Anterior cingulate cortex (tissue), 58 donors: ENCODE measurements at places on chromosomes 13 and 19.

DNA sequence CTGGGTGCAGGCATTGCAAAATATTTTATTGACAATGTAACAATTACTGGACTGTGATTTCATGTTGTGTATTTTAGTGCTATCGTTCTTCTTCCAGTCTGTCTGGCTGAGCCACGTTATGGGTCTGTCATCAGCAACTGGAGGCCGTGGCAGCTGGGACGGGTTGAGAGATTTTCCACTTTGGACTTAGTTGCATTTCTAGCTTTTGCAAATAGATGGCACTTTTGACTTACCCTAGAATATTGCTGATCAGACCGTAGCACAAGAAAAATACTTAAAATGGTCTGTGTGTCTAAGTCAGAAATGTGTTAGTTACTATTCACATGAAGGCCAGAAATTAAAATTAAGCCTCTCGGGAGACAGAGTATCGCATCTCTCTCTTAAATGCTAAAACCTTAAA lies 211.1 kb downstream of the TEX29 start:
- DNase-seq = peak; percentile 16

DNA sequence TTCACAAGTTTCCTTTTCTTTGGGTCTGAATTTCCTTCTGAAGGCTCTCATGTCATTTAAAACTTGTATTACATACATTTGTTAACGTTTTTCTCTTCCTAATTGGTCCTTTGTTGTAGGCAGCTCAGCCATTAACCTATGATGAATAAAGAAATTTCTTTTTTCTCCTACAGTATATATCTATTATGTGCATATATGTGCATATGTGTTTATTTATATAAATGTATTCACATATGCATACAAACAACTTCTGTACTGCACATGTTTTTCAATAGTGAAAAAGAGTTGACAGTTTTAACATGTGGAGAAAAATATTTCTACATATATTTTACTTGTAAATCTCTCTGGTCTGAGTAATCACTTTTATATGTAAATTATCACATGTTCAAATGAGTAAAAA lies 1674.9 kb upstream of the PCDH20 start:
- no peak for DNase-seq

- no peak for DNase-seq
Measured at GRCh38 chr19:55645512-55645881, 2.0 kb downstream of the ZNF581 start.

GRCh38 chr19:33403221-33403972 lies 29.9 kb downstream of the CEBPG start:
- no peak for DNase-seq

DNA sequence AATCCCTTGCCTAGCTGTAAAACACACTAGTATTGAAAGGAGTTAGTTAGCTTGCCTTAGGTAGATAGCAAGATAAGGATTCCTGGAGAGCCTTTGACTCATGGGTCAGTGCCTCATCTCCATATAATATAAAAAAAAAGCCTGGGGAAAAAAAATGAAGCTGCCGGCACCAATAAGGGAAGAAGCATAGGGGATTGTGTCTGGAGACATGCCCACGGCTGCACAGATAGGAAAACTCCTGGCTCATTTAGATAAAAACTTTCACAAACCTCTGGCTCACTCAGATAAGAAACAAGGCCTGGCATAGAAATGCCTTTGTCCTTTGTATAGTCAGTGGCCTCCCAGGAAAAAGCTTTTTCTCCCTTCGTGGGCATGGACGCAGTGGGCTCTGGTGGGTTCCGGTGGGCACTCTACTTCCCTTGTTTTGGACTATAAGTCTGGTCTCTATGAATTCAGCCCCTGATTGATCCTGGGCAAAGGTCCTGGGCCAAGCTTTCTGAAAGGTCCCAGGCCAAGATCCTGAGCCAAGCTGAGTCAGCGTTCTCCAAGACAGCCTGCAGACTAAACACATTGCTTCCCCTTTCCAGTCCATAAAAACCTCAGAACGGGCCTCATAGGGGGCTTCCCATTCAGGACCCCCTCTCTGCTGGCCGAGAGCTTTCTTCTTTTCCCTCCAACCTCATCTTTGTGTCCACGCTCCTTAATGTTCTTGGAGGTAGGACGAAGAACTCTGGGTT lies 4.9 kb upstream of the OR7A17 start:
- no peak for DNase-seq

- peak; percentile 60 for DNase-seq
Measured at GRCh38 chr19:49331616-49332055, 3.6 kb upstream of the CD37 start.

DNA sequence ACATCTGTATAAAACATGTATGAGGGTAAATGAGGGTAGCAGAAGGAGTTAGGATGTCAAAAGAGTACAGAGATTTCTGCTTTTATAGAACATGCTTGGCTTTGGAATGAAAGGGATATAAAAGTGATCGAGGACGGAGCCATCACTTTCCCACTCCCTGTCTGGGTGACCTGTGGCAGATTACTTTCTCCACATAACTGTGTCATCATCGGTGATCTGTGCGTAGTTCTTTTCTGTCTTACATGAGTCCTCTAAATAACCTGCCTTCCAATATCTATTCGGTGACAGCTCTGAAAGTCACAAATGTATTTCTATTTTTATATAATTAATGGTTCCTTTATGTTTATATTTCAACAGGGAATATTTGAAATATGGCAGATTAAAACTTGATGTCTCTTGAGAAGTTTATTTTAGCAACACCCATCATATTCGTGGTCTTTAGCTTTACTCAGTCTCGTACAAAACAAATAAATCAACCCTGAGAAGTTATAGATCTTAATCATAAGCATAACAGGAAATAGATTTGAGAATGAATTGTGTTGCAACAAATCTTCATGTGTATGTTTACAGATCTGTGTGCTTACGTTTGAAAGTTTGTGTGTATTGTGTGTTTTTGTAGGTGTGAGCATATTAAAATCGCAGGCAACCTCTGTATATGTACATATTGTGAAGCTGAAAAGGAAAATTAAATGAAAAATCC lies 1094.3 kb downstream of the EFNB2 start:
- DNase-seq = no peak

- peak; percentile 26 for DNase-seq
Measured at GRCh38 chr13:112752711-112753541, 63.1 kb downstream of the ATP11A start.

GRCh38 chr19:23482829-23483228 lies 87.6 kb upstream of the ZNF91 start:
- DNase-seq = no peak

- no peak for DNase-seq
Measured at GRCh38 chr19:17420475-17420924, 653 bp downstream of the MVB12A start.

- DNase-seq = no peak
Measured at GRCh38 chr13:75666646-75667351, 30.7 kb downstream of the LMO7 start.

DNA sequence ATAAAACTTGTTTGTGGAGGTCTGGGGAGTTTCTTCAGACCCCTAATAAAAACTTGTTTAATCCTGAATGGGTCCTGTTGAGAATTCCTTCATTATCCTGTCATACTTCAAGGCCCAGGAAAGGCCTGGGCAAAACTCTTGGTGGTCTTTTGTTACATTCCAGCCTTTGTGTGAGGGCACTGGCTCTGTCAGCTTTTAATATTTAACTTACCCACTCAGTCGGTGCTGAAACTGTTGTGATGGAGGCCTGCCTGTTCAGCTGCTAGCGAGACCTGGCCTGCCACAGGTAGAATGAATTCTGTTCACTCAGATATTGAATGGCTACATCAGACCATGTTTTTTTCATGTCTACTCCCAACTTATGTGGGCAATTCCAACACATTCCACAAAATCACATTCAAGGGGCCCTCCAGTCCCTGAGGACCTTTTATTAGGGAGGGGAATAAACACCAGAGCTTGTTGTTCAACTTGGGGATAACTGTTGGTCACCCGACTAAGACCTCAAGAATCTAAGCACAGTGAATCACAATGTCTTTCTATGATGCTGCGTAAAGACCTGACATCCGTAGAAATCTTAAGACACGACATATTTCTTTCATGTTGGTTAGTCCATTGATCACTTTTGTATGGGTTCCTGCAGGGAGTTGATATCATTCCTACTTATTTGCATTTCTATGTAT lies 12.5 kb downstream of the NLRP8 start:
- no peak for DNase-seq

DNA sequence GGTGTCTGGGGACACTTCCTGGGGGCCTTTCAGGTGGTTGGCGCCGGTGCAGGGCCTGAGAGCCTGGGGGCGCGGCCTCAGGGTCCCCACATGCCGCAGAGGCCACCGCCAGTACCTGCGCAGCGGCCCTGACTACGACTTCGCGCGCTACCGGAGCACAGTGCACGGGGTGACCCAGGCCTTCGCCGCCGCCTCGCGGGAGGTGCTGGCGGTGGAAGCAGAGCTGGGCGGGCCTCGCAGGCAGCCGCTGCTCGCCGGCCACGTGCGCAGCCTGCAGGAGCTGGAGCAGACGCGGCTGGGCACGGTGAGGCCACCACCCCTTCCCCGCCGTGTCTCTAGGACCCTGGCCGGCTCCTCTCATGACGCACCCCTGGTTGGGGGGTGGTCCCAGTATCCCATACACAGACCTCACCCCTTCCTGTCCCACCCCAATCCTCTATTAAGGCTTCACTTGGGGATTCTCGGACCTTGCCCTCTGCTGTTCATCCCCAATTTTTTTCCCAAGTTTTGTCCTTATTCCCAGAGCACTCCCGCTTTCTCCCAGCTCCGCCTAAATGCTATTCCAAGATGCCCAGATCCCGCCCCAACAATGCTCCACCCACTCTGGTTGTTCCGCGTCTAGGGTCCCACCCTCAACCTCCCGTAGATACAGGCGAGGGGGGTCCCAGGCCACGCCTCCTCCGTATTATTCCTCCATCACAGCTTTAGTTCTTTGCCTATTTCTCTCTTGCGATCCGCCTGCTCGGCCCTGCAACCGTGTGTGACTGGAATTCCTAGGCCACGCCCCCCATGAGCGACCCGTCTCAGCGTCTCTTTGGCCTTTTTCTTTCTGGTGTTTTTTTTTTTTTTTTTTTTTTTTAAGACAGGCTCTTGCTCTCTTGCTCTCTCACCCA lies 1.0 kb downstream of the REX1BD start:
- peak; percentile 12 for DNase-seq

GRCh38 chr13:109400209-109400608 lies 386.2 kb downstream of the IRS2 start:
- DNase-seq = no peak

GRCh38 chr19:49954933-49955332 lies 6.0 kb downstream of the SIGLEC11 start:
- no peak for DNase-seq

DNA sequence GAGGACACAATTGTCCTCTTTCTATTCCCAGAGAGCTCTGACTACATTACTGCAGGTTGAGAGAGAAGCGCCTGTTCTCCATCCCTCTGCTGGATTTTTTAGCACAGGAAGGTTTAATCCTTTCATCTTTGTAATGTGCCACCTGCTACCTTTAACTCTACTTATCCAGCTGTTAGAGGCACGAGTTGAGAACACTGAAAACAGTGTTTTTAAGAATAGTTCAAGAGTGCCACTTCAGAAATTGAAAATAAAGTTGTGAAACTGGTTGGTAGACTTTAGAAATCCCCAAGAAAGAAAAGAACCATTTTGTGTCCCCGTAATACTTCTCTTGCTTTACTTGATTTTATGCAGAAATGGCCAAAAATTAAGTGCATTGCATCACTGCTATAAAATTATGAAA lies 20.6 kb downstream of the FREM2 start:
- DNase-seq = no peak
